ENCODE measurements at places on chromosomes 16 and 17. TPM values are rescaled to one million over a fixed set of nuclear protein-coding genes. Genes with fewer than 3 reads are reported as not detected.

Gene ZNF785
- total RNA-seq, result 14.0 TPM

Gene PRAC2
- total RNA-seq, result not detected

Gene OTOA
- total RNA-seq, result not detected

Gene CPHXL2
- not detected for total RNA-seq

Gene ANKS3
- 11.7 TPM for total RNA-seq

DNA sequence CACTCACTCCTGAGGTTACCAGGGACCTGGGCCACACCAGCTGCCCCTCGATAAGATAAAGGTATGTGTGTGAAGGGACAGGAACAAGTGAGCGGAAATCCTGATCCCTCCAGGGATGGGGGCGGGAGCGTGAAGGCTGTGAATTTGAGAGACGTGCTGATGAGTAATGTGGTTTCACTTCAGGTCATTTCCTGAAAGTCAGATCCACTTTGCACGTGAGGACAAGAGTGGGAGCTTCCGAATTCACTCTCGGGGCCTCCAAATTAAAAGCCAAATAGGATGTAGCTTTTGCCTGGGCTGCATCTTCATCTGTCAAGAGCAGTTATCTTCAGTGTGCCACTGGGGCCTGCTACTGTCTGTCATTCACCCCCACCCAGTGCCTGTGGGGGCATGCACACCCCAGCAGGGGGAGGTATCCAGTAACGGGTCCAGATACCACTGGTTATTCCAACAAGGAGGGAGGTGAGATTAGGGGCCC, 87.4 kb upstream of the LHX1 start:
- DNase-seq, result peak; percentile 88

- no peak for DNase-seq
Observed at GRCh38 chr17:82151106-82151957, 53.3 kb upstream of the FASN start.

GRCh38 chr16:88585927-88586581, 15.9 kb downstream of the ZC3H18 start:
- DNase-seq, result no peak

DNA sequence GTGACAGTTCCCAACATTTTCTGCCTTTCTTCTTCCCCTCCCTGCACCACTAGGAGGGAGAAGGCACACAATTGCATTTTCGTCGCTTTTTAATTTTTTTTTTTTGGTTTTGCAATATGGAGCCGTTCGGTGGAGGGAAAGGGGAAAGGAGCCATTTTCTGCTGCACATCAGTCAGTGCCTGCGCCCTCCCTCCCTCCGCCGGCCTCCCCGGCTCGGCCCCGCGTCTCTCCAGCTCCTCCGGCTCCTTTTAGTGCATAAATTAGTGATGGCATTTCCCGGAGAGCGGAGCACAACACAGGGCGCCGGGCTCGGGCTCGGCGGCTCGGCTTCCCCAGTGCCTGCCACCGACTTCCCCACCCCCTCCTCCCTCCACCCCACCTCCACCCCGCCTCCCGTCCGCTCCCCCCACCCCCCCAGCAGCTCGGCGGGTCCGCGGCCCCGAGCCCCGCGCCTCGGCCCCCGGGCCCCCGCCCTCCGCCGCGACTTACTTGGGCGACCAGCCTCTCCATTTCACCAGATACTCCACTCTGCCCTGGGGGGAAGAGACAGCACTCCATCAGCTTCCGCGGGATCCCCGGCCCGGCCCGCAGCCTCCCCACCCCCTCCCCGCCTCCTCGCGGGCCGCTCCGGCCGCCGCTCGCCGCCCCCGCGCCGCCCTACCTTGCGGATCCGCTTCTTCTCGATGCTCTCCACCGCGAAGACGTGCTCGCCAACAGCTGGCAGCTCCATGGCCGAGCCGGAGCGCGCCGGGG, 542 bp downstream of the CBX4 start:
- peak; percentile 72 for DNase-seq

DNA sequence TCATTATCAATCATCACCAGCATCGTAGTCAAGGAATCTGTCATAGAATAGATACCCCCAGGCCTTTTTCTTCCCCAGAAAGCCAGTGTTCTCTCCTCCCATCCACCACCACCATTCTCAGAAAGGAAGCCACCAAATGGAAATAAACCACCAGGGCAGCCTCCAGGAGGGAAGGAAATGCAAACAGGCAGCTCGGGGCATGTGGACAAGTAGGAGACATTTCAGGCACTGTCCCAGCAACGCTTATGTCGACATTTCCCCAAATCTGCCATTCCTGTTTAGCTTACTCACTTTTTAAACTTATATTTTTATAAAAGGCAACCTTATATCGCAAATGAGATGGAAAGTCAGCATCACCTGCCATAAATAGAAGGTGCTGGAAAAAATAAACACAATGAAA, 15.8 kb downstream of the EMP2 start:
- DNase-seq, result no peak

DNA sequence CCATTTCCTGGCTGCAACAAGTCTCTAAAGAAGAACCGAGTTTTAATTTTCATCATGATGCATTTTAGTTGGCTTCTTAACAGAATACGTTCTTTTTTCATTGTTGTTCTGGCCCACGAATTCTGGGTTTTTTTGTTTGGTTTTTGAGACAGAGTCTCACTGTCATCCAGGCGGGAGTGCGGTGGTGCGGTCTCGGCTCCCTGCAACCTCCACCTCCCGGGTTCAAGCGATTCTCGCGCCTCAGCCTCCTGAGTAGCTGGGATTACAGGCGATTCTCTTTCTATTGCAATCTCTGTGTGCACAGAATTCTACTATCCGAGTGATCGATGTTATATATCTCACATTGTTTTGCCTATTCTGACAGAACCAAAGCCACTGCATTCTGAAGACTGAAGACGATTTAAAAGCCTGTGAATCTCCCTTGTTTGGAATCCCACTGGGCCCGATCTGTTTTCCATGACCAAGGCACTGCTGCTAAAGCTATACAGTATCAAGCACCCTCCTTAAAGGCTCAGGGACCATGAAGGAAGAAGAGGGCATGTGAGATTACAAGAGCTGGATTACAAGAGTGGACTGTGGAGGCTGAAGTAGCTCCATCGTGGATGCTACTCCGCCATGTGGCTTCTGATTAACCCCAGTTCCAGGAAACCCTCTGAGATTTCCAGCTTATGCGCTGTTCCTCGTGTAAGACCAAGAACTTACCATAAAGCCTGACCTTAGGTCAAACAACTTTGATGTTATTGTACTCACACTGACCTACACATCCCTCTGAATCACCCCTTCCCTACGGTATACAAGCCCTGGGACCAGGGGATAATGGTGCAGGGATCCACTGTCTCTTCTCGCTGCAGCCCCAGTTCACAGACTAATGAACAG, 44.3 kb downstream of the ADCY9 start:
- DNase-seq, result no peak

DNA sequence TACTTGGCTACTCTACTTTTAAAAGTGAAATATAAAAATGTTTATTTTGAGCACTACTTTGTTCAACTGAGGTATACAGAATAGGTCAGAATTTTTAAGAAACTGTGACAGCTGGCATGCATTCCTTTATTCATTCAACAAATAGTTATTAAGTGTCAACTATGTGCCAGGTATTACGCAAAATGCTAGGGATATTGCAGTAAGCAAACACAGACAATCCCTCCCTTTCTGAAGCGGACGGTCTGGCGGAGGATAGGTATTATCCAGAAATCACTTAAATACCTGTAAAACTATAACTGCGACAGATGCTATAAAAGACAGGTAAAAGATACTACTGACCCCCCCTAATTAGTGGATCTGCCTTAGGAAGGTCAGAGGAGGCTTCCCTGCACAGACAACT, 26.1 kb downstream of the METTL16 start:
- DNase-seq, result no peak

GRCh38 chr16:88842308-88842756, 14.4 kb downstream of the GALNS start:
- DNase-seq, result no peak

GRCh38 chr16:1778200-1779179, 3.9 kb downstream of the SPSB3 start:
- DNase-seq, result no peak

GRCh38 chr16:20940871-20941635, 40.5 kb downstream of the LYRM1 start:
- DNase-seq, result peak; percentile 51

DNA sequence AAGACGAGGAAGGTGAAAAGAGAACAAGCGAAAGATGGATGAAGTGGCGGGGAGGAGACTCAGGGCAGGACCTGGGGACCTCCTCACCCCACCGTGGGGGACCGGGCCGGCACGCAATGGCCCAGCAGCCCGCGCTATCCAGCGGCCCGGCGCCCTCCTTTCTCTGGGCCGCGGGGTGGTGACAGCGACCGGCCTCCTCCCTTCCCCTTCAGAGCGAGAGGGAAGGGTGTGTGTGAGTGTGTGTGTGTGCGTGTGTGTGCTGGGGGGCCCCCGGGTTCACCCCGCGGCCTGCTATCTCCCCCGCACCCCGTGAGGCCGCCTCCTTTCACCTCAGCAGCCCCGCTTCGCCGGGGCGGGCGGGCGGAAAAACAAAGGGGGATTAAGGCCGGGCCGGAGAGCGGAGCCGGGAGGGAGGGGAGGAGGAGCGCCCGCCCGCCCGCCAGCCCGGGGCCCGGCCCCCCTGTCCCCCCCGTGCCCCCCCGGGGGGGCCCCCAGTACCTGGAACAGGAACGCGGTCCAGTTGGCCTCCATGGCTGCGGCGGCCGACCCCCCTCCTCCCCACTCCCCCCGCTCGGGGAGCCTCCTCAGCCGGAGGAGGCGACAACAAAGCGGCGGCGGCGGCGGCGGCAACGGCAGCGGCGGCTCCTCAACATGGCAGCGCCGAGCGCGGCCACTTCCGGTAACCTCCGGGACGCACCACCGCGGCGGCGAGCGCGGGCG, at the start of gene VEZF1:
TSS of gene VEZF1 (minus strand) at position 674 of the 720 bp plus-strand sequence. CDS start at position 531, 143 bp downstream.
- DNase-seq, result peak; percentile 82

GRCh38 chr17:19723964-19724363, 7.6 kb upstream of the SLC47A2 start:
- DNase-seq, result no peak

- DNase-seq, result no peak
Observed at GRCh38 chr17:28520687-28521086, 14.5 kb downstream of the FOXN1 start.

DNA sequence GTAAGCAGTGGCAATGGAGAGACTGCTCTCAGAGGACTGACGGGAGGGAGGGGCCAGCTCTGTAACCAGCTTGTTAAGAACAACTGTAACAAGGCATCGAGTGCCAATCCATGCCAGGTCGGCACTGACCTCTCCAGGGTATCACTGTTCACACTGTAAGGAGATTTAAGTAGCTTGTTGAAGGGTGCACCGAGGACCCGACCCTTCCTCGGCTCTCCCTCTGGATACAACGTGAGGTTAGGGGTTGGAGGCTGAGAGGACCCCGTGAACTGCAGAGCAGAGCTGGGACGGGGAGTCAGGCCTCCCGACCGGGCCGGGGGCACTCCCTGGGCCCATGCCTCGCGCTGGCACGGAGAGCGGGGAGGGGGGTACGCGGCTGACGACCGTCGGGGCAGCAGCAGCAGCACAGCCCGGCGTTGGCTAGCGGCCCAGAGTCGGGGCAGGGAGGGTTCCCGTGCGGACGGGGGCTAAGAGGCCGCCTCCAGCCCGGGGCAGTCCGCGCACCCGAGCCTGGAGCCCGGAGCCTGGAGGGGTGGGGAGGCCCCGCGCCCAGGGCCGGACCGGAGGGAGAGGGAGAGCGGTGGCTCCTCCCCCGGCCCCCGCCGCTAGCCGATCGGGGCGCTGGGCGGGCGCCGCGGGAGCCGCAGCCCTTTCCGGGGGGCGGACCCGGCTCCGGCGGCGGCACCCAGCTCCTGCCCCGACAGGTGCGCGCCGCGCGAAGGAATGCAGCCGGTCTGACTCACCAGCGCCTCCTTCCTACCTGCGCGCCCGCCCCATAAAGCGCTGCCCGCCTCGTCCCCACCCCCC, at the start of gene ITGB4:
TSS of gene ITGB4 (plus strand) at position 804 of the 807 bp plus-strand sequence. CDS start 3,245 bp downstream, outside the sequence.
- peak; percentile 64 for DNase-seq

DNA sequence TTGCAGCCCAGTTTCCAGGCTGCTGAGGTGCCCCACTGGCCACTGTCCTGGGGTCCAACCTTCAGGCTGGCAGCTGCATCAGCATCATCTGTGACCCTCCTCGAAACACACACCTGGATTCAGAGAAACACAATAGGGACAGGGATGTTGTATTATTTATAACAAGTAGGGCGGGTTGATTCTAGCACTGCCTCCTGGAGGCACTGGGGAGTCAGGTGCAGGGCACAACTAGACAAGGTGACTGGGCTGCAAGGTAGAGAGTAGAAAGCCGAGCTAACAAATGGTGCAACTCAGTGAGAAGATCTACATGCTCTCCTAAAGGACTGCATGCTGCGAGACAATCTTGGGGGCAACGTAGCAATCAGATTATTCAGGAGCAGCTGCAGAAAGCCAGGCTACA, 317.3 kb downstream of the SLC39A11 start:
- no peak for DNase-seq

- DNase-seq, result no peak
Observed at GRCh38 chr16:27924411-27925118, 138.9 kb downstream of the GSG1L start.

DNA sequence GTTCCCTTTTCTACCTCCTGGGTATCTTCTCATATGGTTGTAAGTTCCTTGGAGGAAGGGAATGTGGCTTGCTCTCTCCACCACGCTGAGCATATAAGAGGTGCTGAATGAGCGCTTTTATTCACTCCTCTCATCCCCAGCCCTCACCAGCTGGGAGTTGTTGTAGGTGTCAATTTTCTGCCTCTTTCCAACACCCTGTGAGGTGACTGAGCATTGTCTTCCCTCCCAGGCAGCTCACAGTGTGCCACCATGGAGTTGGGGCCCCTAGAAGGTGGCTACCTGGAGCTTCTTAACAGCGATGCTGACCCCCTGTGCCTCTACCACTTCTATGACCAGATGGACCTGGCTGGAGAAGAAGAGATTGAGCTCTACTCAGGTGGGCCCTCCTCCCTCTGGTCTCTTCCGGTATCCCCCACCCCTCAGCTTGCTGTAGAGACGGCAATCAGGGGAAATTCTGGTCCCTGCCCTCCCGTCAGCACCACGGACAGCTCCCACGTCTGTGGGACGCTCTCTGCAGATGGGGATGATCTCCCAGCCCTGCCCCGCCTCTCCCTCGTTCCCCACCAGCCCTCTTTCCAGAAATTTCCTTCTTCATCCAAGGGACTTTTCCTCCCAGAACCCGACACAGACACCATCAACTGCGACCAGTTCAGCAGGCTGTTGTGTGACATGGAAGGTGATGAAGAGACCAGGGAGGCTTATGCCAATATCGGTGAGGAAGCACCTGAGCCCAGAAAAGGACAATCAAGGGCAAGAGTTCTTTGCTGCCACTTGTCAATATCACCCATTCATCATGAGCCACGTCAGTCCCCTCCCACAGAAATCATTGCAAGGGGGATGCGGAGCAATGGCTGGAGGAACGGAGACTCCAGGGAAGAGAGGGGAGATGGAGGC, 18.3 kb downstream of the CIITA start:
- DNase-seq, result peak; percentile 51

DNA sequence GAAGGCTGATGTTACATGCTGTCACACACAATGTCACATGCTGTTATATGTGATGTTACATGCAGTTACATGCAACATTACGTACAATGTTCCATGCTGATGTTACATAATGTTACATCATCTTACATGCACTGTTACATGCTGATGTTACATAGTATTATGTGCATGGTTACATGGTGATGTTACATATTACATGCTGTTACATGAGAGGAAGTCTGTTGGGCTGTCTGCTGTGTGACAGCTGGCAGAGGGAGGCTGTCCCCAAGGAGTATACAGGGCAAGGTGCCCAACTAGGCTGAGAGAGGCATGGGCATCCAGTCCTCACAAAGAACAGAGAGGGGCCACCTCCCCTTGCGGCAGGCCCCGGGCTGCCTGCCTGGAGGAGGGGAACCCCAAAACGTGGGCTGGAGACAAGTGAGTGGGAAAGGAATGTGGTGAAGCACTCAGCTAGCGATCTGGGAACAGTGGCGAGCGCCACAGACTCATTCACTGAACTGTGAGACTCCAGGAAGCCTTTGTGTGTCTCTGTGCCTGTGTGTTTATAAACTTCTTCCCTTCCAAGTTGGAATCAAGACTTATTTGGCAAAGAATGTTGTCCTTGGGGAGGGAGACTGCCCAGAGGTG, 30.6 kb downstream of the TMEM92 start:
- DNase-seq, result peak; percentile 36
